Epithelial cell of umbilical artery (primary cell): ENCODE measurements at places on chromosomes 2 and 18. TPM values are rescaled to one million over a fixed set of nuclear protein-coding genes. Genes with fewer than 3 reads are reported as not detected.

MRO gene
- not detected in 2 replicates for total RNA-seq

L3MBTL4 gene
- total RNA-seq, result under 0.01 and 0.46 TPM in 2 replicates

CHRND gene
- not detected in 2 replicates for total RNA-seq

ACMSD gene
- not detected in 2 replicates for total RNA-seq

CCDC74A gene
- total RNA-seq, result 2.7 and 4.9 TPM in 2 replicates

MEMO1 gene
- total RNA-seq, result 28.7 and 41.6 TPM in 2 replicates
